ENCODE measurements at places on chromosomes 11 and 22. TPM values are rescaled to one million over a fixed set of nuclear protein-coding genes. Genes with fewer than 3 reads are reported as not detected.

DNA sequence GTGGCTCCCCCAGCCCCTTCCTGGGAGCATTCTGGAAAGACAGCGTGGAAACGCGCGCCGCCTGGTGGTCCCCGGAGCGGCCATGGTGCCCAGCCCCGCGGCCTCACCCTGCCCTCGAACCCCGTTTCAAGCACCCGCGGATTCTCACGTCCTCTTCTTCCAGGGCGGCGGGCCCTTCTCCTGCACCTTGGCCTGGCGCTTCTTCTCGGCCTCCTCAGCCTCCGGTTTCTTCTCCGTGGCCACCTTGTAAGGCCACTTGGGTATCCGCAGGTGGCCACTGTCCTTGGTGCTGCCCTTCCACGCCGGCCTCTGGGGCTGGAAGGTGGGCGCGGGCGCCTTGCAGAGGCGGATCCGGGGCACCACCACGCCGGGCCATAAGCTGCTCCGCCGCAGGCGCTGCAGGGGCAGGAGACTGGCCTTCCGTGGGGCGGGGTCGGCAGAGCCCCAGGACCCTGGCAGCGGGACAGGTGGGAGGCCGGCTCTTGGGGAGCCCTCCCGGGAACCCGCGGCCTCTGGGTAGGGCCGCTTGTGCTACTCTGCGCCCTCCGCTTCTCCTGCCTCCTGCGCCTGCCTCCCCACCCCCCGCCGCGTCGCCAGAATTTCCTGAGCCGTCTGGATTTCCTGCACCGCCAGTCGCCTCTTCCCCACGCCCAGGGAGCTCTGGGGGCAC, 83.4 kb downstream of the TRIM51G start:
- DNase-seq: peak; percentile 45

DNA sequence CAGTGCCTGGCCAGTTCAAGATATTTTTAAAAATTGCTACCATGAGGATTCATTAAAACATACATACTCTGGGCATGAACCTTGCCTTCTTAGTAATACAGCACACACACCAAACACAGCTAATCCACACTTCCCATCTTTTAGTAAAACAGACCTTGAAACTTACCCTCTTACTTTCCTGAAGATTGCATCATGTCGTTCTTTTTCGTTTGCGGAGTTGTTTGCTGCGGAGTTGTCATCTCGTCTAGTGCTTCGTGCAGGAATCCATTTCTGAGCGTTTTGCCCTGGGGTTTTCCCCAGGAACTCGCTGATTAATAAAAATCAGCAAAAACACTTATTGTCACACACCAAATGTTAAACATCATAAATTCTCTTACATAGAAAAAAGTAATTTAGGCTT, 3.0 kb downstream of the EIF4G2 start:
- no peak for DNase-seq

DNA sequence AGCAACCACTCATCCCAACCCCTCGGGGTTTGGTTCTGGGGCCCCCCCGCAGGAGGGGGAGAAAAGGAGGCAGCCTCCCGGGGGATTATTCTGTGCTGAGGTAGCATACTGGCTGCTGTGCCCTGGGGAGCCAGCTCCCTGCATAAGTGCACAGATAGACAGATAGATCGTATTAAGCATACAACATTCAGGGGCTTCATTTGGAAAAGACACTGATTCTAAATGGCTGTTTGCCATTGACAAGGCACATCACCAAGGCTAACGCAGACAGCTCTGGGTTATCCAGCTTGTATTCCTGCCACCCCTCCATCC, 547.9 kb downstream of the BUD13 start:
- no peak for DNase-seq

DNA sequence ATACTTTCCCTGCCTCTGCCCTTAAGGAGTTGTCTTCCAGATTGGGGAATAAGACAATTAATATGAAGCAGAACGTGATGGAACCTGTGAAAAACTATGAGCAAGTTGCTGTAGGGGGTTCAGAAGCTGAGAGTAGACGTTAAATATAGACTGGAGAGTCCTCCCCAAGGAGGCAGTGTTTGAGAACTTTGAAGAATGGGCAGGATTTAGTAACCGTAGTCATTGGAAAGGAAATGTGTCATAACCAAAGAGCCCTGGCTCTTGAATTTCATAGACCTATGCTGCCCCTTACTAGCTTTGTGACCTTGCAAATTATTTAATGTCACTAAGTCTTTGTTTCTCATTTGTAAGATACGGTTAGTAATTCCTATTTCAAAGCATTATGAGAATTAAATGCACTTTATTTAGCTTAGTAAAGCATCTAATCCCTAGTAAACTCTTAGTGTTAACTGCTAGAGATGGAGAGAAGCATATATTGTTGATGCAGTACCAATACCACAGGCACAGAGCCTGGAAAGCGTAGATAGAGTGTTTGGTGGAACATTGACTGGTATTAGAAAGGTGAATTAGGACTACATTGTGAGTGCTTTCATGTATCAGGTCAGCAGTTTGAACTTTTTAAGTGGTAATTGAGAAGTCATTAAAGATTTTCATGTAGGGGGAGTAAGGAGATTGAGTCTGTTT, 54.1 kb downstream of the MCAM start:
- DNase-seq: no peak

DNA sequence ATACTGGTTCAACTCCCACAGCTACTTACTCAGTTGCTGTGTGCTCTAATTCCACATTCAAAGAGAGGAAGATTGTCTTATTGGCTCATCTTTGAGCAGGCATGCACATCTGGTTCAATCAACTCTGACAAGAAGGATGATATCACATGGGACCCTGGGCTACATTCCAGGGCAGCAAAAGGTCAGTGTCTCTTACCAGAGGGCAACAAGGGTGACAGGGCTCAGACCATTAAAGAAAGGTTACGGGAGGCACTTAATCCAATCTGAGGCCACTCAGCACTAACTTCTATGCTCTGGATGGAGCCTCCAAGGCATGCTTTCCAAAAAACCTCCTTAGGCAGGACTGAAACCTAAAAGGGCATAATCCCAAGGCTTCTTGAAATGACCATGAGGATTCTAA, 549.4 kb upstream of the API5 start:
- no peak for DNase-seq

DNA sequence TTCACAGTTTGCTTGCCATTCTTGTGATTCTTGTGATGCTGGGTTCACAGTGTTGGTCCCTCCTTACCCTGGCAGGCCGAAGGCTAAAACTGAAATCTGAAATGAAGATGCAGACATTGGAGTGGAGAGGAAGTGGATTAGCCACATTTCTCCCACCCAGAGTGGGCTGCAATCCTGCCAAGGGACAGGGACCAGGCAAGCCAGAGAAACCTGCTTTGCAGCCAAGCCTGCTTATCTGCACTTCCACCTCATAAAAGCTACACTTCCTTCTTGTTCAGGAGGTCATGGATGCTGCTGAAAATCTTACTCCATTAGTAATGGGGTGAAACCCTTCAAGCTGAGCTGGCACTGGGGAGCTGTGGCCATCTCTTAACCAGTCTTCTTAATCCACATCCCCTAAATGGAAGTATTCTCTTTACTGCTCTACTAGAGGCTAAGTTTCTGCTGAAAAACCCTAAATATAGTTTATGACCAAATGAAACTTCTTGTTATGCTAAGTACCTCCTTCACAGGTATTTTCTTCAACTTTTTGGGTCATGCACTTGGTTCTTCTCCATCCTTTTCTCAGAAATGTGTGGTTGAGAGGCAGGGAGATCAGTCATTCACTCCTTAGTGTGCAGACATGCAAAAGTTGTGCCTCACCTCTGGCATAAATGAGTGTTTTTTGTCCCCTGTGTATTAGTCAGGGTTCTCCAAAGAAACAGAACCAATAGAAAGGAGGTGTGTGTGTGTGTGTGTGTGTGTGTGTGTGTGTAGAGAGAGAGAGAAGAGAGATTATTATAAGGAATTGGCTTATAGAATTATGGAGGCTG, 133.9 kb upstream of the BMAL1 start:
- no peak for DNase-seq

DNA sequence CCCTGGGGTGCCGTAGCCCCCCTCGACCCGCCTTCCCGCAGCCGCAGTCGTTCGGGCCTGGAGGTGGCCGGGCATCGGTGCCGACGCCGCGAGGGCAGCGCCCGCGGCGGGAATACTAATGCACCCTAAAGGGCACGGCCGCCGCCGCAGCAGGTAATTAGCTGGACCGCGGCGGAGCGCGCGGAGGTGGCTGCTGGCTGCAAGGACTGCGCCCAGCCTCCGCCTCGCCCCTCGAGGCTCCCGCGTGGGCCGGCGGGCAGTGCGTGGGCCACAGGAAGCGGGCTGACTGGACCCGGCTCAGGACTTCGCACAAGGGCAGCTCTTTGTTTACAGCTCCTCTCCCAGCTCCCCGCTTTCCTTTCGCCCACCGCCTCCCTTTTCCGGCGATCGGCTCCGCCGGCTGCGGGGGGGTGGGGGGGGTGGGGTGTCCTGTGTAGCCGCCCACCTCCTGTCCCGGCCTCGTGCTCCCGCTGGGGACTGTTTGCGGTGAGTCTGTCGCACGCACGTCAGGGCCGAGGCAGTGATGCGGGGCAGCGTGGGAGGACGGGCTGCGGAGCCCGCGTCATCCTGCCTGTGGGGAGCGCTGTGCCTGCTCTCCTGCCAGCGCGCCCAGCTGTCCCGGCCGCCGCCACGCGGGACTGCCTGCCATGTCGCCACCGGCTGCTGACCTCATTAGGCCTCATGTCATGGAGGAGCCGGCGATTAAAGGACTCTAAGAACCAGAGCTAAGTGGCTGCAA, 53.2 kb downstream of the GRIK4 start:
- DNase-seq: peak; percentile 81

DNA sequence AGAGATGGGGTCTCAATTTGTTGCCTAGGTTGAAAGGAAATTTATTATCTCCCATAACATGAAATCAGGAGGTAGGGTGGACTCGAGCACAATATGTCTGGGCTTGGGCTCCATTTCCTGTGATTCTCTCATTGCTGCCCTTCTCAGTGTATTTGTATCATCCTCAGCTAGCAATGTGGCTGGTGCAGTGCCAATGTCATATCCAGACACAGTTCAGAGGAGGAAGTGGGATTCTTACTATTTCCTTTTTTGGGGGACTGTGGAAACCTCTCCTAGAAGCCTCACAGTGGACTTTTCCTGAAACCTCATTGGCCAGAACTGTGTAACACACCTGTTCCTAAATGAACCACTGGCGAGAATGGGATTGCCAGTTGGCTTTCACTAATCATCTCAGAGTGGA, 21.0 kb upstream of the SWAP70 start:
- no peak for DNase-seq

Gene ESAM
- 43.1 TPM for total RNA-seq

Gene HOATZ
- total RNA-seq: not detected

Gene OMP
- not detected for total RNA-seq

Gene PATE2
- not detected for total RNA-seq

Measured in Right ventricle myocardium inferior (tissue), 1 donor.